ENCODE measurements at places on chromosomes 1 and 21.

DNA sequence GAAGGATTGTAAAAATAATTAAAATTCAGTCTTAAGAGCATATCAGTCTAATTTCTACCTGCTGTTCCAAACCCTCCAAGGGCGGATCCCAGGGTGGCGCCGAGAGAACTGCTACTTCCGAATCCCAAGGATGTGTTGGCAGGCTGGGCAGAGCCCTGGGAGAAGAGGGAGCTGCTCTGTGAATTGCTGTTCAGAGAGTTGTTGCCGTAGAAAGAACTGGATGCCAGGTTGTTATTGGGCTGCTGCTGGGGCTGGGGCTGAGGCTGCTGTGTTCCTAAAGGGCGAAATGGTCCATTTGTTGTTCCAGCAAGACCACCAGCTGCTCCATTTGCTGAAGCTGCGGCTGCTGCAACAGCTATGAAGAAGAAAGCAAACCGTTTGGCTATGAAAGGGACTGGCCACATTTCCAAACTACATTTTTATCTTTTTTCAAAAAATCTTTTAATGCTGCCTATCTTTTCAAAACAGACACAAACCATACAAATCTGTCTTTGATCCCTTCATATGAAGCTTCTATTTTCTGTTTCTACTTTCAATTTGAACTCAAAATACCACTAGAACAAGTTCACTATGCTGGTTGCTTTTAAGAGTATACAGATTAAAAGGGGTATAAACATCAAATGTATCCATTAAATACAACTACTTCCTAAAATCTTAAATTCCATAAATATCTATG is 57.5 kb upstream of the SDC3 start:
- no peak for DNase-seq

GRCh38 chr21:23695443-23695842 is 1911.8 kb downstream of the MRPL39 start:
- no peak for DNase-seq

- DNase-seq, result no peak
Observed at GRCh38 chr1:212310383-212310782, 25.2 kb downstream of the PPP2R5A start.

- DNase-seq, result no peak
Observed at GRCh38 chr1:20149601-20150325, 10.6 kb downstream of the PLA2G2F start.

- DNase-seq, result no peak
Observed at GRCh38 chr1:64581135-64581842, 111.4 kb downstream of the CACHD1 start.

DNA sequence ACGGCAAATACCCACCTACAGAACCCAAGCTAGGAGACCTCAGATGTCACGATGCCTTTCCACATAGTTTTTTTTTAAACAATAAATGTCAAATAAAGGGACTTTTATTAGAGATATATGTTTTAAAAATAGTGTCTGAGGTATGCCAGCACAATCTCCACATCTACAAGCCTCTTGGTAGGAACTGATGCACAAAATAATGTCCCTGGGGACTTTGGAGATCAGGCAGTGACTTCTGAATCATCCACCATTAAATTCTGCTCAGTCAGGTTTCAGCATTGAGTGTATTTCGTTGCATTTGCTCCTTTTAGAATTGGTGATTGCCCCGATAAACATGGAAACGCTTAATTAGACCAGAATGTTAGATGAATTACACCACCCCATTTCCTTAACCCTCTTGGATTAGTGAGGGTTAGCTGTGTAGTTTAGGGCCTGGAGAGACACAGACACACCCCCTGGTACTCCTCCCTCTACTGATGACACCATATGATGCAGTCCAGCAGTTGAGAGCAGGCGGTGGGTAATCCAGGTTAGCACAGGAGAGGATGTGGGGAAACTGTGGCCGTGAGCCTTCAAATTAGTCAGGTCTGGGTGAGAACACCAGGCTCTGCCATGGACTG is 33.6 kb downstream of the LGR6 start:
- no peak for DNase-seq

GRCh38 chr1:53536606-53537005 is 77.4 kb downstream of the DMRTB1 start:
- no peak for DNase-seq

- no peak for DNase-seq
Observed at GRCh38 chr21:45573452-45574035, 31.3 kb upstream of the SLC19A1 start.

DNA sequence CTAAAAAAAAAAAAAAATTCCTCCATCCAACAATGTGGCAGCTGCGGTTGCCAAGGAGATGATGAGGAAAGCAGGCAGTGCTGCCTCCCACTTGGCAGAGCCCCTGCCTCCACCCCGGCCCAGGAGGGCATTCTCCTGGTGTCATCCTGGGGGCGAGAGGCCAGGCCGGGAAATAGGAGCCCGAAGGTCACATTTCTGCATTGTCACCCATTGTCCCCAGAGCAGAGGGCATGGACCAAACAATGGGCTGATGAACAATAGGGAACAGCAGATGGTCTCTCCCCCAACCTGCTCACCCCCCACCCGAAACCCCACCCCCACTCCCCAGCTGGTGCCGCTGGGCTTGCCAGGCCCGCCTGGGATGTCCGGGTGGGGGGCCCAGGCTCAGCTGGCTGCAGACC is 37.3 kb downstream of the CAMK2N1 start:
- DNase-seq, result no peak

DNA sequence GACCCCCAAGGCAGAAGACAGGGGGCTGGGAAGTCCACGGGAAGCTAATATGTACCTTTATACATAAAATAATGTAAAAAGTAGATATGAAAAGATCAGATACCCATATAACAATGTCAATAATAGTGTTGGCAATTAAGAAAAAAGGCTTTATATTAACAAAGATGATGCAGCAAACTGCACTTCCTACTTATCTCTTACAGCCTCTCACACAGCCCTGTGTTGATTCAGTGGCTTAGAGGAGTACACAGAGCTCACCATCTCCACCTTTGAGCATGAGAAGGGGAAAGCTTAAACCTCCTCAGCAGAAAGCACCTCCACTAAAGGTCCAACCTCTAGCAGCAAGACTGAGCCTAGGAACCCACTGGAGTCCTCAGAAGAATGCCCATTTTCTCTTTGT is 7.2 kb upstream of the VSIG8 start:
- DNase-seq, result no peak

- no peak for DNase-seq
Observed at GRCh38 chr21:43611598-43612369, 47.5 kb downstream of the HSF2BP start.

DNA sequence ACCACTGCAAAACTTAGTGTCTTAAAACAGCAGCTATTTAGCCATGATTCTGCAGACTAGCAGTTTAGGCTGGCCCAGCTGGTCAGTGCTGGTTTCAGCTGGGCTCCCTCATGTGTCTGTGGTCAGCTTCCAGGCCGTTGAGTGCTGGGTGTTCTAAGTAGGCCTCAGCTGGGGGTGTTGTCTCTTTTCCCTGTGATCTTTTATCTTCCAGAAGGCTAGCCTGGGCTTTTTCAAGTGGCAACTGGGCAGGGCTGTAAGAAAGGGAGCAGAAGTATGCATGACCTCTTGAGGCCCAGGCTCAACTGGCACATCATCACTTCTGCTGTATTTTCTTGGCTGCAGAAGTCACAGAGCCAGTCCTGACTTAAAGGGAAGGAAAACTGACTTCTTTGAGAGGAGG is 136.1 kb downstream of the KIF26B start:
- no peak for DNase-seq

DNA sequence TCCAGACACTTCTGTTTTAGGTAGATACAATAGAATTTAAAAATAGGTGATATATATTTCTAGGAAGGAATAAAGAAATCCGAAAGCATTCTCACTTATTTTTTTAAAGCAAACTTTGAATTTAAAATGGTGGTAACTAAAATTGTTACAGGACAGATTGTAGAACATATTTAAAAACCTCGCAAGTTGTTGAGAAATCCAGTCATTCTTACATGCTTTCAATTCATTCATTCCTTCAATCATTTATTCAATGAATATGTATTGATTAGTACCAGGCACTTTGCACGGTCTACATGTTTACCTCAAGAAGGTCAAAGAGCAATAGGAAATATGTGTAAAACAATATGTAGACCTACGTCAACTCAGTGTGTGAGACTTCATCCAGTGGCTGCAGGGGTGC is 189.9 kb upstream of the SNX7 start:
- DNase-seq, result no peak

GRCh38 chr1:15184436-15185241 is 31.1 kb downstream of the TMEM51 start:
- DNase-seq, result no peak

- DNase-seq, result no peak
Observed at GRCh38 chr1:203250911-203251310, 21.4 kb upstream of the CHIT1 start.

- DNase-seq, result no peak
Observed at GRCh38 chr1:220300442-220301121, 28.3 kb upstream of the RAB3GAP2 start.

- DNase-seq, result no peak
Observed at GRCh38 chr1:226820941-226821718, 49.3 kb upstream of the PSEN2 start.

DNA sequence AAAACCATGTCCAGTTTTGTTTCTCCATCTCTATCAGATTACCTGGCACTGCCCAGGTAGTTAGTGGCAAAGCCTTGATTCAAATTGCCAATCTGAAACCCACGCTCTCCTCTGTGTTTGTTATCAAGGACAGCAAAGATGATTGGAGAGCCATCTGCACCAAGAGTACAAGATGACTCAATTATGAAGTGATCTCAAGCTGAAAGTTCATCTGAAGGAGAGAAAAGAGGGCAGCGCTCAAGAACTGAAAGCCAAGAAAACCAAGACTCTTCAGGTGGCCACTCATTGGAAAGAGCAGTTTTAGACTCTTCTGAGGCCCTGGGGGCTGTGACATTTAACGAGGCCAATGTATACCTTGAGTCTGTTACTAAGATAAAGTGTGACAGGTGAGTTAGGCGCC is 13.8 kb downstream of the RXRG start:
- no peak for DNase-seq

DNA sequence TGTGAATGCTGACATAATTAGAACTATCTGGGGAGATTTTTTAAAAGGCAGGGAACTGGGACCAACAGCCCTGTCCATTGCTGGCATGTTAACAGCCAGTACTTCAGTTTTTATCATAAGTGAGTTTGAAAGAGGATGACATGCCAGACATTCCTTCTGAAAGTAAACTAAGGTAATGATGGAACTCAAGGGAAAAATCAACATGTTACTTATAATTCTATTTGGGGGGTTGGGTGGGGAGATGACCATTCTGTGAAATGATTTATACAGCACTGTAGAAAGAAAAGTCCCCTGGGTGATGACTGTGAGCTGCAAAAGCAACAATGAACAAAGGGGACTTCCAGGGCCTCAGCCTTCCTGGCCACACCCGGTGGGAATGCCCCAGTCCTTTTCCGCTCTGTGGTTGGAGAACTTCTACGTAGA is 5.4 kb upstream of the LAMC2 start:
- no peak for DNase-seq

GRCh38 chr1:77831566-77831965 is 52.1 kb downstream of the MIGA1 start:
- no peak for DNase-seq

DNA sequence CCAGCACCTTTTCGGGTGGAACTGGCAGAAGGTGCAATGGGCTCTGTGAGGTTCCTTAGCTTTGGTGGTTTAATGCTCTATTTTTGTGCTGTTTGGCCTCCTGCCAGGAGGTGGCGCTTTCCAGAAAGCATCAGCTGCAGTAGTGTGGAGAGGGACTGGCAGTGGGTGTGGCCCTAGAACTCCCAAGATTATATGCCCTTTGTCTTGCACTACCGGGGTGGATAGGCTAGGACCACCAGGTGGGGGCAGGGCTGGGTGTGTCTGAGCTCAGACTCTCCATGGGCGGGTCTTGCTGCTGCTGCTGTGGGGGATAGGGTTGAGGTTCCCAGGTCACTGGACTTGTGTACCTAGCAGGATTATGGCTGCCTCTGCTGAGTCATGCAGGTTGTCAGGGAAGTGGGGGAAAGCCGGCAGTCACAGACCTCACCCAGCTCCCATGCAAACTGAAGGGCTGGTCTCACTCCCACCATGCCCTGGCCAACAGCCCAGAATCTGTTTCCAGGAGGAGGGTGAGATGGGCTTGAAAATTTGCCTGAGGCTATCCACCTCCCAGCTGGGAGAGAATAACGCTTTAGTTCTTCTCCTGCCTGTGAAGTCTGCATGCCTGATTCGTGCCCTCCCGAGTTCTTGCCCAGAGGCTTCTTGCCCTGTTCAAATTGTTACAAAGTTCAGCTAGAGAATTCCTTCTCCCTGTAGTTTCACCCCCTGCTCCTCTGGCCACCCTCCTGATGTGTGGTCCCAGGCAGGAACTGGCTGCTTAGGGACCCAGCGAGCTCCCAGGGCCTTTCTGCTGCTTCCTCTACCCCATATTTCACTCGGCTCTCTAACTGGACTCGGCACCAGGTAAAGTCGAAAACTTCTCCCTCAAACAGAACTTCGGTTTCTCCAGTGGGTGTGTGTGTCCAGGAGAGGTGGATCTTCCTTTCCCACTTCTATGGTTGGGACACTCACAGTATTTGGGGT is 76.5 kb upstream of the BTG3 start:
- DNase-seq, result no peak

GRCh38 chr1:11150326-11150725 is 38.8 kb upstream of the ANGPTL7 start:
- no peak for DNase-seq

DNA sequence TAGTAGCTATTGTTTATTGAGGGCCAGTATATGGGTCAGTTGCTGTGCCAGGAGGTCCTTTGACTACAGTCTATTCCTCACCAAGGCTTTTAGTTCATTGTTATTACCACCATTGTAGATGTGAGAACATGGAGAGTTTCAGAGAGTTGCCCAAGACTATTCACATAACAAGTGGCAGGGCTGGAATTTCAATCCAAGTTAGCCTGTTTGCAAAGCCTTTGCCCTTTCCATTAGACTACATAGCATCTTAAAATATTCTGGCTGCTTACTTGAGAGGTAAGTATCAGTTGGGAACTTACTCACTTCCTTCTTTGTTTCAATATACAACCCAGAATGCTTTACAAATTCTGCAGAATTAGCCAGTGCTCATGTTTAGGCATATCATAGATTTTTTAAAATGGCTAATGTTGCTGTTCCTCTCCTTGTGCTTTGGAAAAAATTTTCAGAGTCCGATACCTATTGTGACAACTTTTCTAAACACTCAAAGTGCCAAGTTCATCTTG is 141.2 kb downstream of the FGGY start:
- DNase-seq, result no peak

DNA sequence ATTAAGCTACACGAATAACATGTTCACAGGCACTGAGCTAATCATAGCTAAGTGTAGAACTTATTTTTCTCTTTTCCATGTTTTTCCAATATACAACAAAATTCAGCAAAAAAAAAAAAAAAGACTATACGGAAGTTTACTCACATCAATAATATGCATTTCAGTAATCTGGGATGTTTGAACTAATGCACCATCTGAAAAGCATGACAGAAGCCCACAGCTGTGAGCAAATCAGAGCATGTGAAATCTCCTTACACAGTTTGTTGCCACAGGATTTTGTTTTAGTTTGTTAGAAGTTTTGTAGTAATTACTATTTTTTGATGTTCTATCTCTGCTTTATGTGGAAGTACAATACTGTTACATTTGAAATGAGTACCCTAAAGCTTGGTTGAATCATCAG is 1051.7 kb downstream of the TTLL7 start:
- DNase-seq, result no peak

- no peak for DNase-seq
Observed at GRCh38 chr1:107100331-107100984, 40.4 kb upstream of the NTNG1 start.
